ENCODE measurements at places on chromosomes 4 and X.

- no peak for DNase-seq
Observed at GRCh38 chr4:24856586-24856985, 56.3 kb downstream of the CCDC149 start.

GRCh38 chr4:184384056-184384809 lies 90.1 kb downstream of the IRF2 start:
- no peak for DNase-seq

GRCh38 chr4:99381588-99382175 lies 29.1 kb upstream of the ADH1C start:
- DNase-seq = no peak

DNA sequence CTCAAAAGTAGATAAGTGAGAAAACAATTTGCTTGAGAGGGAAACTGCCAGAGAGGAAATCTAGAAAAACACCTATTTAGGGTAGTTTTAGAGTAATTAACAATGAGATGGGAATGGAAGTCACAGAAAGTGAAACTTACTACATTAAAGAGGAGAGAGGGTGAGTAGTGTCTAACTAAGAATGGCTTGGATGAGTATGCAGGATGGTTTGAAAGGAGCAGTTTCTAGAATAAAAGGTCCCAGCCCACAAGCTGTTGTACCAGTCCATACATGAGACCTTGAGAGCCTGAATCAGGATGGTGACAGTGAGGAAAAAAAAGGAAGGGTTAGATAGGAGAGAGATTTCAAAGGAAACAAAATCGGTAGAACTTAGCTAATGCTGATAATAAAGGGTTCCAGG lies 1.3 kb downstream of the GAR1 start:
- DNase-seq = peak; percentile 3

All from stimulated activated CD4-positive, alpha-beta T cell treated with anti-CD3 and anti-CD28 coated beads, Interleukin-1b, Interleukin-23, amount 100 ng/mL, for 48 hours (primary cell).